Smooth muscle cell of trachea (primary cell): ENCODE measurements at places on chromosomes 12 and 14. TPM values are rescaled to one million over a fixed set of nuclear protein-coding genes. Genes with fewer than 3 reads are reported as not detected.

GALNT9 gene
- total RNA-seq: 0.17 and 0.29 TPM in 2 replicates

TMEM119 gene
- 388 and 611 TPM in 2 replicates for total RNA-seq

RNASE3 gene
- total RNA-seq: not detected in 2 replicates

RPL36AL gene
- total RNA-seq: 242 and 263 TPM in 2 replicates

RNASE1 gene
- not detected in 2 replicates for total RNA-seq

SOAT2 gene
- not detected in 2 replicates for total RNA-seq

KLHL28 gene
- 9.1 and 10.2 TPM in 2 replicates for total RNA-seq

PLEKHG3 gene
- total RNA-seq: 0.87 and 1.5 TPM in 2 replicates

ACOT6 gene
- not detected in 2 replicates for total RNA-seq

PIWIL1 gene
- 0.17 TPM in 1 of 2 replicates, not detected in the other for total RNA-seq

CARMIL3 gene
- 0.15 and 0.33 TPM in 2 replicates for total RNA-seq

ESRRB gene
- total RNA-seq: under 0.01 TPM in 1 of 2 replicates, not detected in the other

WNT1 gene
- total RNA-seq: not detected in 2 replicates

LBHD2 gene
- not detected in 2 replicates for total RNA-seq

EFCAB11 gene
- total RNA-seq: 3.1 and 10.8 TPM in 2 replicates

MORN3 gene
- total RNA-seq: 0.33 and 0.73 TPM in 2 replicates

AQP6 gene
- not detected in 2 replicates for total RNA-seq

CCDC175 gene
- not detected in 2 replicates for total RNA-seq
